ENCODE measurements at places on chromosomes 12 and 14.

DNA sequence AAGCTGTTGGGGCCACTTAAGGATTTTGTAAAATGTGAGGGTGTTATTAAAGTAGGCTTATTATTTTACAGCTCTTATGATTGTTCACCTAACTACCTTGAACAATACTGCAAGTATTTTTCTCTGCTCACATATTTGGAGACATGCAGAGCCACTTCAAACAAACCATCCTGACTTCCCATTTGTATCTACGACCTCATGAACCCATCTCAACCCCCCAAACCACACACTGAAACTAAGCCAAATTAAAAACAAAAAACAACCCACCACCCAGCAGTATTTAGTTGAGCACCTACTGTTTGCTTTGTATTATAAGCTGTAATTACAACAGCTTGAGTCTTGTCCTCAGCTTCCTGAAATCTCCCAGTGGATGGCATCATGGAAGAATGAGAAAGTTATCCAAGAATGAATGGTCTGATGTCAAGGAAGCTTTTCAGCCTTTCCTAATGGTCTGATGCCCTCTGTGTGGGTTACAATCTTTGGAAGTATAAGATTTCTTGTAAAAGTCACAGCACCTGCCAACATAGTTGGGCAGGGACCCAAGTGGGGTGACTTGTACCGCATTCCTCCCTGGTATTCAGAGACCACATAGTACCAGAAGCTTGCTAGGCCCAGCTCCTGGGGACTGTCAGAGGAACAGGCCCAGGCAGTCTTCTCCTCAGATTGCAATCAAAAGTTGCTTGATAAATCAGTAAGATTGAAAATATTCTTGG, 416.6 kb downstream of the ZFP36L1 start:
- DNase-seq, result no peak

DNA sequence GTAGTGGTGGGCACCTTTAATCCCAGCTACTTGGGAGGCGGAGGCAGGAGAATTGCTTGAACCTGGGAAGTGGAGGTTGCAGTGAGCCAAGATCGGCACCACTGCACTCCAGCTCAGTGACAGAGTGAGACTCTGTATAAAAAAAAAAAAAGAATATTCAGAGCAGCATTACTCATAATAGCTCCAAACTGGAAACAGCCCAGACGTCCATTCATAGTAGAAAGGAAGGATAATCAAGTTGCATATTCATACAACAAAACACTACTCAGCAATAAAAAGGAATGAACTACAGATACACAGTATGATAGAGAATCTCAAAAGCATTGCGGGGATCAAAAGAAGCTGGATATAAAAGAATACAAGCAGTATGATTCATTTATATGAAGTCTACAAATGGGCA, 19.1 kb downstream of the TMEM30B start:
- no peak for DNase-seq

- no peak for DNase-seq
Measured at GRCh38 chr12:63362166-63362565, 211.2 kb upstream of the AVPR1A start.

- DNase-seq, result no peak
Measured at GRCh38 chr12:60197589-60197988, 601.8 kb downstream of the SLC16A7 start.

DNA sequence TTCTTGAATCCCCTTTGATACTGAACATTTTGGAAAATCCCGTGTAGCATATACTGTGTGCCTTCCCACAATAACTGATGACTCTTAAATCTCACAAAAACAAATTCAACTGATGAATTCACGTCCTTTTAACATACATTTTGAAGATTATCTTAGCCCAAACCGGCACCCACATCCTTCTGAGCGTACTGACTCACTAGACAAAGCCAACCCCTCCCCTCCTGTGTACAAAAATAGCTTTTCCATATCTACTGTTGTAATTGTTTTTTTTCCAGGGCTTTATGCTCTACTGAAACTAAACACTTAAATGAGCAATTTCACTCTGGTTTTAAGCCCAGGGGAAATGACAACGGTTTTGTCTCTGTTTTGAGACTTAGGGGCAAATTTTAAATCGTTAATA, 109.4 kb upstream of the ATF7IP start:
- no peak for DNase-seq

DNA sequence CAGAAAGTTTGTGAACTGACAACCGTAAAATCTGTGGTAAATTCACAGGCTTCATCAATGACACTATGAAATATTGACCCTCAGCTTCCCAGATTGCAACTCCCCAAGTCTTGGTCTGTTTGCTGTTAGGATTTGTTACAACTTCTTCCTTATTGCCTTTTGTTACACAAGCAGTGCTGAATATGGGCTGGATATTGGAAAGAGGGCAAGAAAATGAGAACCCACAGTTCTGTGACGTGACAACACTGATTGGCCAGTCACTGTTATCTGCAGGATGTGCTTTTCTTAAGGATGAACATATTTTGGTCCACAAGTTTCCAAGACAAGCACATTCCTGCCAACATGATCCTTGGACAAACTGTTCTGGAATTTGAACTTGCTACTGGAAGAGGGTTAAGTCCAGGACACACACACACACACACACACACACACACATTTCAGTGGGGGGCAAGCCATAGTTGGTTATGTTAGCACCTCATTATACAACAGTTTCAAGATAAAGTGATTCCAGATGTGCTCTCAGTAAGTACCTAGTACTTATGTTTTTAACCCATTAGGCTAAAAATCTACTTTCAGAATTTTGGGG, 16.6 kb upstream of the SLC38A2 start:
- no peak for DNase-seq

- no peak for DNase-seq
Measured at GRCh38 chr12:65695113-65695865, 129.0 kb upstream of the HMGA2 start.

DNA sequence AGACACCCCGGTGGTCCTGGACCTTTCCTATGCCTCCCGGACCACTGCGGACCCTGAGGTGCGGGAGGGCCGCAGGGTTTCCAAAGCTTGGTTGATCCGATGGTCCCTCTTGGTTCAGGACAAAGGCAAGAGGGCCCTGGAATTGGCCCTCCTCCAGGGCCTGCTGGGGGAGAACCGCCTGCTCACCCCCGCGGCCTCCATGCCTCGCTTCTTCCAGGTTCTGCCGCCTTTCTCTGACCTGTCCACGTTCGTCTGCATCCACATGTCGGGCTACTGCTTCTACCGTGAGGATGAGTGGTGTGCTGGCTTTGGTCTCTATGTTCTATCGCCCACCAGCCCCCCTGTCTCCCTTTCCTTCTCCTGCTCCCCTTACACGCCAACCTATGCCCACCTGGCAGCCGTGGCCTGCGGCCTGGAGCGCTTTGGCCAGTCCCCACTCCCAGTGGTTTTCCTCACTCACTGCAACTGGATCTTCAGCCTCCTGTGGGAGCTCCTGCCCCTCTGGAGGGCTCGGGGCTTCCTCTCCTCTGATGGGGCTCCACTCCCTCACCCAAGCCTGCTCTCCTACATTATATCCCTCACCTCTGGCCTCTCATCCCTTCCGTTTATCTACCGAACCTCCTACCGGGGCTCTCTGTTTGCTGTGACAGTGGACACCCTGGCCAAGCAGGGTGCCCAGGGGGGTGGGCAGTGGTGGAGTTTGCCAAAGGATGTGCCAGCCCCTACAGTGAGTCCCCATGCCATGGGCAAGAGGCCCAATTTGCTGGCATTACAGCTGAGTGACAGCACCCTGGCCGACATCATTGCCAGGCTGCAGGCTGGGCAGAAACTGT, 13.8 kb downstream of the CBLN3 start:
- DNase-seq, result no peak

GRCh38 chr14:22315336-22315735, 273.7 kb downstream of the DAD1 start:
- DNase-seq, result no peak

GRCh38 chr12:84484798-84485197, 427.8 kb downstream of the SLC6A15 start:
- DNase-seq, result no peak

GRCh38 chr12:4472046-4472445, 26.4 kb upstream of the FGF6 start:
- no peak for DNase-seq

- DNase-seq, result no peak
Measured at GRCh38 chr12:26374934-26375680, 179.7 kb downstream of the SSPN start.

DNA sequence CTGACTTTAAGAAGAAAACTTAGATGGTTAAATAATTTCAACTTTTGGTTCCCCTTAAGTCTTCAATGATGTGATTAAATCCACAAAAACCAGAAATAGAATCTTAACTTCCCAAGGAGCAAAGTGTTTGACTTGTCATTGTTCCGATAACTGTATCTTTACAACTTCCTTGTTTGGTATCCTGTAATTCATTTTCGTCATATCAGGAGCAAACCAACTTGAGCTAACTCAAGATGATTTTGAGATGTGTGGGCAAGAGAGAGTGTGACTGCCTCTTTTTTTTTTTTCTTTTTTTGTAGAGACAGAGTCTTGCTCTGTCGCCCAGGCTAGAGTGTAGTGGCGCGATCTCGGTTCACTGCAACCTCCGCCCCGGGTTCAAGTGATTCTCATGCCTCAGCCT, 25.3 kb downstream of the DRAM1 start:
- no peak for DNase-seq

DNA sequence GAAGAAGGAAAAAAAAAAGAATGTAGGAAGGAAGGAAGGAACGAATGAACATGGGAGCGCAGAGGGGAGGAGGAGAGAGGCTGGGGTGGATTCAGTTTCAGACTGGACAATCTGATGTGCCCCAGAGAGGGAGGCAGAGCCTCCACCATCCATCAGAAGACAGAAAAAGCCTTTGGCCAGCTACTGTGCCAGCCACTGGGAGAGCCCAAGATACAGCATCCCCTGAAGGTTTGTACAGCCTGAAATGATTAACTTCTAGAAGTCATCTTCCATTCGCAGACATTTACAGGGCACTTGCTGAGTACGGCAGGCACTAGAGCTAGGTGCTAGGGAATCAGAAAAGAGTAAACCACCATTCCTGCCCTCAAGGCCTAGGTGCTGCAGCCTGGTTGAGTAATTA, 9.0 kb downstream of the PLEKHG6 start:
- no peak for DNase-seq

GRCh38 chr12:95286713-95287112, 69.1 kb downstream of the VEZT start:
- no peak for DNase-seq

DNA sequence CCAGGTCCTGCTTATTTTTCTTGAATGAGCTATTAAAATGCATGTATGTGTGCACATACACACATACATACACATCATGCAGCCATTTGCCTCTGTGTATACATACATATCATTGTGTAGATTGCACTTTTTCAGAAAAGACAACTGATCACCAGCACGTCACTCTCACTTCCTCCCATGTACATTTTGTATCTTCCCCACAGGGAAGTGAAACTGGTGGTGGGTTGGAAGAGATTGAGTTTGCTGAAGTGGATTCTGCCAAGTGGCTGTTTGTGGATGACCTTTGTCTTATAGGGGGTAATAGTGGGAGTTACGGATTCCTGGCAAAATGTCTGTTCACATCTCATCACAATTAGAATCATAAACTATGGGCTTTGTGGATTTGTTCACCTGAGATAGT, 448.6 kb downstream of the RAD51B start:
- no peak for DNase-seq

DNA sequence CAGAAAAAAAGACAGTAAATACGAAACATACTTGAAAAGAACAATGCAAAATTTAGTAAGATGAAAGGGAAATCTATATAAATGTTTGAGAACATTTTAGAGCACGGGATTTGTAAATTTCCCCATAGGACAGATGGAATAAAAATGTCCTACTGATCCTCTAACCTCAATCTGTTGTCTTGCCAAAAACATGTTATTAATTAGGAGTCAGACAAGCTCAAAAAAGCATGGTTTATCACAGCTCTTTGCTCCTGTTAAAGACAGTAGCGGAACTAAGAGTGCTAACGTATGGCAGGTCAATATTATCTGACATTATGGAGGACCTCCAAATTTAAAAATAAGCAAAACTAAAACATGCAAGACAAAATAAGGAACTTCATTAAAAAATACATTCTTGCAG, 12.9 kb downstream of the GMFB start:
- DNase-seq, result no peak

DNA sequence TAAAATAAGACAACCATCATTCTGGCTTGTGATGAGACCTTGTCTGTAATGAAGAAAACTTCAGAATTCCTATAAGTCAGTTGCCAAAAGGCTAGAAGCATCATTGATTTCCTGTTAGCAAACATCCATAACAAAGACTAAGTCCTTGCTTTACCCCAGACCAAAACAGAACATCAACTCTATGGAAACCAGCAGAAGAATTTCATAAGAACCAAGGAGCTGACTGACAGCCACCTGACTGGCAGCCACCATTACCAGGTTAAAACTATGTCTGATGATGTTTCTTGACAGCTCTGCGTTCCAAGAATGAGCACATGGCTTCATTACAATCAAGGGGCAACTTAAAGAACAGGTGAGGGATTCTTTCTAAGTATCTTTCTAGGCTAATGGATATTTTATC, 29.3 kb downstream of the HECTD4 start:
- no peak for DNase-seq

GRCh38 chr14:68762953-68763764, 29.7 kb downstream of the ZFP36L1 start:
- DNase-seq, result no peak

GRCh38 chr12:65965358-65965757, 141.1 kb downstream of the HMGA2 start:
- no peak for DNase-seq

DNA sequence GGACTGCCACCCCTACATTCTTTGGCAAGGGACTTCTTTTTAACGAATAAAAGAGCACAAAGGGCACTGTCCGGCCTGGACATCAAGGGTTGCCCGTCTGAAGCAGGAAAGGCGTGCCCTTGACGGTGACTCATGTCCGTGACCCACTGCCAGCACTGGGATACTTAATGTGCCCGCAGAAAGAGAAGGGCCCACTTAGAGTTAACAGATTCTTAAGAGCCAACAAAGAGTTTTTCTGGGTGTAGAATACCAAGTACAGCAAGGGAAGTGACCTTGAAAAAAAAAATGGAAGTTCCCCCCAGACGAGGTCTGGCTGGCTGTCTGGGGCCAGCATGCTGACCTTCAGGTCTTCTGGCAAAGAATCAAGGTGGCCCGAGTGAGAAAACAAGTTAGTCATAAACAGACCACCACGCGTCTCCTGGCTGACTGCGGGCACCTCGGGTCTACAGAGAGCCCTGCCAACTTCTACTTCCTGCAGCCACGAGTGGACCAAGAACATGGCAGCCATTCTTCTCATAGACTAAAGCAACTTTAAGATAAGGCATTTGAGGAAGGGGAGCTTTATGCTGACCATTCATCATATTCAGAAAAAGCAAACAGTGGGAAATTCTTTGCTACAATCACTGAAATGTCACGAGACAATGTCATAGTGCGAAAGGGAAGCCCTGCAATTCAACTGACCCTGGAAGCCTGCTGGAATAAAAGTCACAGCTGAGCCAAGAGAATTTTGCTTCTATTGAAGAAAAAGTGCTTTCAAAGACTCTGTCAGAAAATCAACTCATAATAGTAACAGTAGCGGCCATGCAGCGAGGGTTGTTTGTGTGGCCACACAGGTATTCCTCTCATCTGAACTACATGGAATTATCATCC, 10.5 kb upstream of the SELPLG start:
- DNase-seq, result no peak
